Effector CD4-positive, alpha-beta T cell (primary cell): ENCODE measurements at places on chromosomes 11 and 22.

GRCh38 chr11:74033046-74033445, 24.2 kb upstream of the UCP3 start:
- no peak for DNase-seq

- DNase-seq, result no peak
Observed at GRCh38 chr22:41308054-41308453, 6.7 kb downstream of the ZC3H7B start.

GRCh38 chr11:116043857-116044256, 539.6 kb upstream of the CADM1 start:
- DNase-seq, result no peak

DNA sequence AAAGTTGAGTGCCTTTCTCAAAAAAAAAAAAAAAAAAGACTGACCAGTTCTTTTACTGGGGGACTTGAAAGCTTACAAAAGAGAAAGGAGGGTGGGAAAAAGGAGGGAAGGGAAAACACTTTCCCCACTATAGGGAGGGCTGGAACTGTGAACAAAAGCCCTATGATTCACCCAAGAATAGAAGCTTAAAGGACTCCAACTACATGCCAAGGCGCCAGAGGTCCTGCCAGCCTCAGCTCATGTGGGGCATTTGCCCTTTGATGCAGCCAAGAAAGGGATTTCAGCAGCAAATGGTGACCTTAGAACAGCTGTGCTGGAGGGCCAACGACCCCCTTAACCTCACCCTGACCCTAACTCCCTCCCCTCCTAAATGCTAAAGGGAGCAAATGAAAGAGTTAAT, 160.0 kb downstream of the NTM start:
- DNase-seq, result no peak

DNA sequence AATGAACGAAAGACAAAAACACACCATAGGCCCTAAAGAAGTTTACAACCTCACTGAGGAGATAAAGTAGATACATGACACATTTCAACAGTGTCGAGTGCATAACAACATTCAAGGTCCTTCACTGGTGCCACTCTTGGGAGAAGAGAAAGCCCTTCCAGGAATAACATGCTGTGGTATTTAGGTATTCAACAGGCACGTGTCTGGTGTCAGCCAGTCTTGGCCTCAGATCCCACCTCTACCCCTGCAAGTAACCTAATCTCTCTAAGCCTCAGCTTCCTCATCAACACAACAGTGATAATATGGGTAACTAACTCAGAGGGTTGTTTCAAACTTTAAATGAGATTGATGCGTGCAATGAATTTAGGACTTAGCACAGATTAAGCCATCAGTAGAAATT, 235.0 kb upstream of the ZC3H12C start:
- no peak for DNase-seq

GRCh38 chr11:126359431-126360048, 4.1 kb downstream of the ST3GAL4 start:
- DNase-seq, result no peak

DNA sequence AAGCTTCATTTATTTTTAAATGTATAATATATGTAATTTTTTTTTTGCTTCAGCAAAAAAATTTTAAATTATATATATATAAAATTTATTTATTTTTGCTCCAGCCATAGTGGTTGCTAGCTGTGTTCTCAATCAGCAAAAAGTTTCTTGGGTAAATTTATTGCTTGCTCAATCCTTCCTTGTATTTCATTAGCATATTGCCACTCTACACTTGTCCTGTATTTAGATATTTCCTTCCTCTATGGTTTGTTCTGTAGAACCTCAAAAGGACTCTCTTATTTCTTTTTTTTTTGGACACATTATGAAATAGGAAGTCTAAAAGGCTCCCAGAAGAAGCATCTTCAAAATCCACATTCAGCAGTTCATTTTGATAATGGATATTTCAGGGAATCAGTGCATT, 2.3 kb downstream of the PTPRJ start:
- no peak for DNase-seq

DNA sequence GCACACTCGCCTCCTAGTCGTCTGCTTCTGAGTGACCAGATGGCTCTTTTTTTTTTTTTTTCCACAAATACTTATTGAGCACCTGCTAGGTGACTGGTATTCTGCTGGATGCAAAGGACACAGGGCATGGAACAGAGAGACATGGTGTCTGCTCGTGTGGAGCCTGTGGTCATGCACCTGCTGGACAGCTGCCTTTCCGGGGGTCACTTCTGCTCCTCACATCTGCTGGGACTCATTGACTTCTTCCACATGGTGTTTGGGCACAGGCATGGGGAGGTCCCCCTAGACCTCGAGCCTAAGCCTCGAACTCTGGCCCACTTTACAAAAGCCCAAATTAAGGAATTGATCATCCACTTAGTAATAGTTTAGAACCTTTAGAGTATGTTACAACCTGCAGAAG, 39.5 kb upstream of the EMID1 start:
- no peak for DNase-seq

DNA sequence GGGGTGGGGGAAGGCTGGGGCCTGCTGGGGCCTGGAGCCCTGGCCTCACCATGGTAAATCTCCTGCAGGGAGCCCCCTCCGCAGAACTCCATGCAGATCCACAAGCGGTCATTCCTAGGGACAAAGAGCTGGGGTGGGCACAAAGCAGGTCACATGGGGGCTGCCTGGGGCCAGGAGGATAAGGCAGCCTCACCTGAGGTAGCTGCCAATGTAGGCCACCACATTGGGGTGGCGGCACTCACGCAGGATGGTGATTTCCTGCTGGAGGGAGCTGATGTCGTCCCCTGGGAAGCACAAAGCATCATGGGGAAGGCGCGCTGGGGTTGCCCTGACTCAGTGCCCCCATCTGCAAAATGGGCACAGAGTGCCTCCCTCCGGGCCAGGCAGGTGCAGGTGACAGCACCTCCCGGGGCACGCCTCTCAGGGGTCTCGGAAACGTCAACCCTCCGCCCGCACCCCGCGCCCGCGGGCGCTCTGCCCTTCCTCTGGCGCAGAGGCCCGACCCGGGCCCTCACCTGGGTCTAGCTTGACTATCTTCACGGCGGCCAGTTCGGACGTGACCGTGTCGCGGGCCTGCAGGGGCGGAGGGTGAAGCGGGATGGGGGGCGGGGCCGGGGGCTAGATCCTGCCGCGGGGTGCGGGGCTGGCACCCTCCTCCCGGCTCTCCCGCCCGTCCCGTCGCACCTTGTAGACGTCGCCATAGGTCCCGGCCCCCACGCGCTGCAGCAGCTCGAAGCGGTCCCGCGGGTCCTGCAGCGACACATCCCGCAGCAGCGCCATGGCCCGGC, 450 bp downstream of the MAP4K2 start:
- peak; percentile 24 for DNase-seq

GRCh38 chr11:96925862-96926261, 536.0 kb downstream of the JRKL start:
- no peak for DNase-seq
